Activated CD4-positive, alpha-beta T cell treated with anti-CD3 and anti-CD28 coated beads for 24 hours (primary cell): ENCODE measurements at places on chromosomes 5 and 9.
A peak's percentile ranks its signal among the peaks of the same experiment; 100 is the strongest.

- no peak for DNase-seq
These were observed 38.1 kb downstream of the ANKRD55 start for GRCh38 chr5:56195016-56195415.

GRCh38 chr9:36566813-36567221 lies 5.9 kb upstream of the MELK start:
- DNase-seq, result no peak

GRCh38 chr9:33329117-33329563 lies 38.8 kb downstream of the NFX1 start:
- no peak for DNase-seq

DNA sequence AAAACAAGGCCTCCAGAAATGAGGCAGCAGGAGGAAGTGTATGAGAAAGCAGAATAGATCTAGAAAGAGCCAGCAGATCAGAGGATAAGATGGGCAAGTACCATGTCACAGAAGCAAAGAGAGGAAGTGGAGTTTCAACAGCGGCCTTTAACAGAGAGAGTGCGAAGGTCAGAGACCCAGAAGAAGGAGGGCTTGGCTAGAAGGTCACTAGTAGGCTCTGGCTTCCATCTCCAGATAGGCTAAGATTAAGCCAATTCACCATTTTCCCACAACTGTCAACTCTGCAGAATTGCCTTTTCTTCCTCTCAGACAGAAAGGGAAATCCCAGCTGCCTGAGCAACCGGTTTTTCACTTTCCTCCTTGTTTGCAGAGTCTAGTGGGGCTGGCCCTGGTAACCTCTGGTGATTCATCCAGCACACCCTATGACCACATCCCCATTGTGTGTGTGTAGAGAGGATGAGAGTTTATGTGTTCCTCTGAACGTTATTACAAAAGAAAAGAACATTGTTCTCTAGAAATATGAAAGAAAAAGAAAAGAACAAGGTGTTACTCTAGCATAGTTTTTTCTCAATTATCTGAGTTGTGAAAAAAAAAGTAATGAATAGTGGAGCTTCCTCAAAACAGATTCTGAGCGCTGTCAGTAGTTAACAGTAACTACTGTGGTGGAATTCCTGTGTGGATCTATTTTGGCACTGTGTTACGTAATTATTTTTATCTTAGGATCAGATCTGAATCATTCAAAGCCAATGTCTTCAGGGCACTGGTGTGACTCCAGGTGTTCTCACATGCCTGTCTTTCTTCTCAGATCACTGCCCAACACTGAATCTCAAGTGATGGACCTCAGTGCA lies 220.4 kb downstream of the ARRDC3 start:
- peak; percentile 45 for DNase-seq

GRCh38 chr9:16970321-16970720 lies 99.9 kb upstream of the BNC2 start:
- DNase-seq, result no peak

- peak; percentile 52 for DNase-seq
These were observed at the start of gene ARL10 for GRCh38 chr5:176365351-176366231. Gene ARL10 (plus strand): TSS chr5:176365487. CDS start chr5:176365564, 77 bp downstream.

GRCh38 chr9:129415942-129416651 lies 204.8 kb downstream of the C9orf50 start:
- DNase-seq, result no peak

DNA sequence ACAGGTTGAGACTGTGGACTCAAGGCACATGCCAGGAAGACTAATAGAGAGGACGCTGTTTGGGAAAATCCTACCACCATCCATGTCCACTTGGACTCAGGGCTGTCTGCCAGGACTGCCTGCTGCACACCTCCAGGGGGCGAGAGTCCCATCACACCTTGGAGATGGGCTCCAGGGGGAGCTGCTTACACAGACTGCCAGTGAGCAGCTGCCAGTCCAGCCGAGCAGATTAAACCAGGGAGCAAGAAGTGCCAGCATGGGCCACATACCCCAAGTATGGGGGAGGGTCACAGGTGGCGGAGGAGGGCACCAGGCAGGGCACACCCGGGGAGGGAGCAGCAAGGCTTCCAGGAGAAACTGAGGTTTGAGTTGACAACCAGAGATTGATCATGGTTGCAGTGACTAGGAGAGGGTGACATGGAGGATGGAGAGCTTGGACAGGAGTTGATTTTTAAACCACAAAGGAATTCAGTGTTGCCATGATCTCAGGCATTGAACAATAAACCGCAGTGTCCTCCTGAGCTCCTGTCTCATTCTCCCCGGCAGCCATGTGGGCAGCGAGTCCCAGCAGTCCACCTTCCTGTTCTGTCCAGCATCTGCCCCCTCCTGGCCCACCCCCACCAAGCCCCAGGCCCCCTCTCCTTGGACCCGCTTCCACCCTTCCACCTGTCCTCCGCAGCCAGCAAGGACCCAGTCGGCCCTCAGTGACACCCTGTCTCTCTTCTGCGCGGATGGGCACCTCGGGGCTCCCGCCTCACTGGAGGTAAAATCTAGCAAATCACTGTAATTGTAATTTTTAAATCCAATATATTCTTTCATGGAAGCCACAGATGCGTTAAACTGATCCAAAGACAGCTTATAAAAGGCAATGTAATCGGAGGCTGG lies 3.1 kb upstream of the VAV2 start:
- no peak for DNase-seq

GRCh38 chr9:135343837-135344522 lies 135.6 kb upstream of the PPP1R26 start:
- peak; percentile 43 for DNase-seq

- DNase-seq, result no peak
These were observed 77.2 kb downstream of the ATP10B start for GRCh38 chr5:160774666-160775315.

DNA sequence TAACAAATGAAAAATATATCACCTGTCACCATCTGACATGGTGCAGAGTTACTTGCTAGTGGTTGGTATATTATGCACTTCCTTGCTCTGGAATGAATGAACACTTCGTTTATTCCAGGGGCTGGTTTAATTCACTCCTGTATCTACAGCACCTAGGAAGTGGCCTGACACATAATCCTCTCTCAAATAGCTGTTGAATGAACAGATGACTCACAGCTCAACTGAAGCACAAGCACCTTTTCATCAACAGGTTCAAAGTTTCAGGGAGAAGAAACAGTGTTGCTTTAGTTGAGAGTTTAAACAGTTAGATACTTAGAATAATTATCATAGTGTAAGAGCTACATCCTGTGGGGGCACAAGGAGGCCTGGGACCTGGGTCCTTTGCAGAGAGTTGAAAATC lies 135.0 kb upstream of the DAP start:
- DNase-seq, result no peak

DNA sequence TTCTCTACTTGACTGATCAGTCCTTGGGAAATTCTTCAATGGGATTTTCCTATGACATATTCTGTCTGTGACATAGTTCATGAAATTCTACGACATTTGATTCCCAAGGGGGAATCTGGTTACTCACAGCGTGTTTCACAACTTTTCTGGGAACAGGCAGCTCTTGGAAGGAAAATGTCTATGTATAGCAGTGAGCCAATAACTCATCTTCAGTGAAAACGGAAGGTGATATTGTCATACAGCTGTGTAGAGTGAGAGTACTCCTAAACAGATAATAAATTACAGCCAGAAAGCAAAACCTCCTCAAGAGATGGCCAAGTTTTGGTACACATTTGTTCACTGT lies 91.4 kb downstream of the C9orf152 start:
- DNase-seq, result no peak

DNA sequence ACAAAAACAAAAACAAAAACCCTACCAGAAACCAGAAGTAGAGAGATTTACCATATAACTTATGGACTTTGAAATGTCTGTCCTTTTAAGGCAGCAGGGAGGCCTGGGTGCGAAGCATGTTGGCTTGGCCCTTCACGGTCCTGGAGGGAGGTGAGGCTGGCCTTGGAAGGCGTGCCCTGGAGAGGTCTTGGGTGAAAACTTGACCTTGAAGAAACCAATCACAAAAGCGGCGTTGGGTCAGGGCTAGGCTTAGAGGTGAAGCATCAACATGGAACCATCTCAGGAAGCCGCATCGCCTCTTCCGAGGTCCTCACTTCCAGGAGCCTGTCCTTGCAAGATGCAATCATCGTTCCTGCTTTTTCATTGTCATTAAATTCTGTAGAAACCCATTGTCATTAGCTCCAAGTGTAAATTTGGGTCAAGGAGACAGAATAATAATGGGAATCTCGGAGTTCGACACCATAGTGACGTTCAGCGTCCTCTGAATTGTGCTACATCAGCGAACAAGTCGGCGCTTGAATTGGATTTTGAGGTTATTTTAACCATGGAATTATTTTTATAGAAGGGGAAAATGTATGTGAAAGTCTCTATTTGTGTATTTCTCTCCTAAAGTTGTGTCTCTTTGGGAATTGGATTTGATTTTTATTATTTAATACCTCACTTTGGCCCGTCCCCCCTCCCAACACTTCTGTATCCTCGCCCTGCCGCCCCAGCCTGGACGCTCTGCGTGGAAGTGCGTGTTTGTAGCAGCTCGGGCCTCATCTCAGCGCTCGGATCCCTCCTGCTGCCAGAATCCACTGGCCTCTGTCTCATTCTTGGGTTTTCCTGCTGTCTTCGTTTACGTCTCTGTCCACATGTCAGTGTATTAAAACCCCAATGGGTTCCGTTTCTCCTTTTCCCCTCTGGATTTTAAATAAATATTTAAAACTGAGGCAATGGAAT lies 11.1 kb upstream of the ORM1 start:
- no peak for DNase-seq

- DNase-seq, result no peak
These were observed 98.9 kb downstream of the MAP1B start for GRCh38 chr5:72206160-72206559.

DNA sequence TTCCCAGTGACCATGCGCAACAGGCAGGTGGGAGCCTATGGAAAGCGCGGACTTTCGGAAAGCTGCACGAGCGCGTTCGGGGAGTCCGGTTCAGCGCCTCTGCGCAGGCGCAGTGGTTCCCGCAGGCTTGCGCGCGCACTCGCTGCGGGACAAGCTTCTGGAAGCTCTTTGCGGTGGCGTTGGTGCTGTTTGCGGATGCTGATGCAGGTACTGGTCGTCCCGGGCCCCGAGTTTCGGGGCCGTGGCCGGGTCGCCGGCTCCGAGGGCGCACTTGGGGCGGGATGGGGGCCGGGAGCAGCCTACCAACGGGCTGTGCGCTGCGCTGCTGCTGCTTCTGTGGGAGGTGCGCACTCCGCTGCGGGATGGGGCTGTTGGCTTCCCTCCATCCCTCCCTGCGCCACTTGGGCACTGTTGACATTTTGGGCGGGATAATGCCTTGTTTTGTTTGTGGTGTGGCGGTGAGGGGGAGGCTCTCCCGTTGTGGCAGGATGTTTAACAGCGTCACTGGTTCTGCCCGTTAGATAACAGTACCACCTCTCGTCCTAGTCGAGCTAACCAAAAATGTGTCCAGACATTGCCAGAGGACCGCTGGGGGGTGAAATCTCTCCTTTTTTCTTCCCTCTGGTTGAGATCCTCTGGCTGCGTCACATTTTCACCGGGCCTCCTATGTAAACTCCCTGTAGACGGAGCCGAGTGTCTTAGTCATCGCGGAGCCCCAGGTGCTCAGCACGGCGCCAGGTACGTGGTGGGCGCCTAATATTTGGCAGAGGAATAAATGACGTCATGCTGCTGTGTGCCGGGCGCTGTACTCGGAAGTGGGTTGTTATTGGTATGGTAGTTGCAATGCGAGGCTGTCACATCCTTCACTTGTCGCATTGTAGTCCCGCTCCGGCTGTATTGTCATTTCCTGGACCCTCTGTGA lies at the start of gene ZNF483:
TSS of gene ZNF483 (plus strand) at position 124 of the 922 bp plus-strand sequence. CDS start 2,217 bp downstream, outside the sequence.
- DNase-seq, result peak; percentile 62

DNA sequence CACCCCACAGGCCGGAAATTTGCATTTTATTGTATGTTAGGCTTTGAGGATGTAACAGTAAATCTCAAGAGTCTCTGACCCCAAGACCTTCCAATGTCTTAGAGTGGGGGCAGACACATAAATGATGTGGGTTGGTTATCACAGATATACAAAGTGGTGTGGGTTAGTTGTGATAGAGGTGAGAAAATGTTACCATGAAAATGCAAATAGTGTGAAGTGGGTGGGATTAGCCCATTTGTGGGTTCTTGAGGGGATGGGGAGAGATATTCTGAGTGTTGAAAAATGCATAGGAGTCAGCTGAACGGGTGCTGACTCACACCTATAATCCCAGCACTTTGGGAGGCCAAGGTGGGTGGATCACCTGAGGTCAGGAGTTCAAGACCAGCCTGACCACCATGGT lies 7.9 kb upstream of the RNF145 start:
- DNase-seq, result no peak

- no peak for DNase-seq
These were observed 17.1 kb upstream of the SYNPO start for GRCh38 chr5:150623152-150623877.

- DNase-seq, result no peak
These were observed 141.6 kb downstream of the OLFM1 start for GRCh38 chr9:135228983-135229625.

DNA sequence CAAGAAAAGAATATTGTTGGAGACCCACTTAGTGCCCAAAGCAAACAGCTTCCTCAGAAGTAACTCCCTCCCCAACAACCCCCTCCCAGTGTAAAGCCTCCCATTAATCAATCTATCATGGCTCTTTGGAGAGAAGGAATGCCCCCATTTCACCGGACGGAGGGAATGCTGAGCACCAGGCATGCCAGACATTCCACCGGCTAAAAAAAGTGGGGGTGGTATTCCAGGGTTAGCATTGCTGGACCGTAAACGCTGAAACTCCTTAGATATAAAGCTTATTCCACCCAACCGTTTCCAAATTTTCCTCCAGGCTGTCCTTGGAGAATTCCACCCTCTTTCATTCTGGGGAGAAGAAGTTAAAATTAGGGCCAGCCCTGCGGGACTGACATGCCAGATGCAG lies 363 bp upstream of the MAMDC2 start:
- DNase-seq, result no peak

GRCh38 chr9:106420511-106420944 lies 442.4 kb upstream of the ZNF462 start:
- DNase-seq, result no peak

DNA sequence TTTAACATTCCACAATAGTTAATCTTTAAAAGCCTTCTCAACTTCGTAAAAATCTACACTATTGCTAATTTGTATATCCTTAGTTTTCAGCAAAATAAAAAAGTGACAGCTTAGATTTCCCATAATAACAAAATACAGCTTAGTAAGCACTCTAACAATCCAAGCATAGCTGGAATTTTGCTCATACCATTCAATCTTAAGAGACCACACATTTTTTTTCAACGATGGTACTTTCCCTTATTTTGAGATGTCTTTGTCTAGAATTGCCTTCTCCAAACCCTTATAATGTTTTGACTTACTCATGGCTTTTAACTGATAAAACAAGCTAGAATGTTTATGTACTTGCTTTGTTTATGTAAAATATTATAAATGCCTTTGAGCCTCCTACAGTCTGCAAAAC lies 65.6 kb downstream of the HOMER1 start:
- no peak for DNase-seq

- no peak for DNase-seq
These were observed 462.9 kb downstream of the SEMA5A start for GRCh38 chr5:9082996-9083395.

- no peak for DNase-seq
These were observed 43.2 kb downstream of the KCNT1 start for GRCh38 chr9:135745189-135745588.

- no peak for DNase-seq
These were observed 19.9 kb upstream of the TMEM250 start for GRCh38 chr9:136138566-136138965.
